CD4-positive, alpha-beta T cell (primary cell): ENCODE measurements at places on chromosomes 7 and 10. TPM values are rescaled to one million over a fixed set of nuclear protein-coding genes. Genes with fewer than 3 reads are reported as not detected.

Gene DYNC1I1
- 0.08 TPM for total RNA-seq

DNA sequence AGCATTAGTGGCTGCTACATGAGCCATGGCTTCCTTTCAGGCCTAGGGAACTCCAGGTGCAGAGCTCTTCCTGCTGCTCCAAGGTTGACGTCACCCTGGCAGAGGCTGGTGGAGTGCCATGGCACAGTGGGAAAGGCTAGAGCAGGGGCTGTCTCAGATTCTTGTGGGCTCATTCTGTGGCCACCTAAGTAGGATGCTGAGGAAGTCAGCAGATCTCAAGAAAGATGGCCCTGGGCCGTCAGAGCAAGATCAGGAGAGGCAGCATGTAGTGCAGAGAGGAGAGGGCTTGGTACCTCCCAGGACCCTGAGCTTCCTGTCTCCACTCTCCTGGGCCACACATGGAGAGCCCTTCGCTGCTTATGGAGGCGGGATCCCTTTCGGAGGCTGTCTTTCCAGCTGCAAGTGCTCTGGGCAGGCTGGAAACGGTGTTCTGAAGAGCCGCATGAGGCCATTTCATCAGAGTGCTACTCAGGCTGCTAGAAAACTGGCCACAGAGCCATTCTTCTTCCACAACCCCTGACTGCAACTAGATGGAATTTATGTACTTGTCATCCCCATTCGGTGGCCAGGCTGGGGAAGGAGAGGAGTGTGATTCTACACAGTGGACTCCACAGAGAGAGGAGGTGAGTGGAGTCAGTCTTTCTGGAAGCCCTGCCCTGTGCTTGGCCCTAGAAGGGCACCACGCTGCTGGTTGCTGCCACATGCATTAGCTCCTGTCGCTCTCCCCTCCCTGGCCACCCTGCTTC lies 304.2 kb downstream of the RPS24 start:
- DNase-seq = no peak

DNA sequence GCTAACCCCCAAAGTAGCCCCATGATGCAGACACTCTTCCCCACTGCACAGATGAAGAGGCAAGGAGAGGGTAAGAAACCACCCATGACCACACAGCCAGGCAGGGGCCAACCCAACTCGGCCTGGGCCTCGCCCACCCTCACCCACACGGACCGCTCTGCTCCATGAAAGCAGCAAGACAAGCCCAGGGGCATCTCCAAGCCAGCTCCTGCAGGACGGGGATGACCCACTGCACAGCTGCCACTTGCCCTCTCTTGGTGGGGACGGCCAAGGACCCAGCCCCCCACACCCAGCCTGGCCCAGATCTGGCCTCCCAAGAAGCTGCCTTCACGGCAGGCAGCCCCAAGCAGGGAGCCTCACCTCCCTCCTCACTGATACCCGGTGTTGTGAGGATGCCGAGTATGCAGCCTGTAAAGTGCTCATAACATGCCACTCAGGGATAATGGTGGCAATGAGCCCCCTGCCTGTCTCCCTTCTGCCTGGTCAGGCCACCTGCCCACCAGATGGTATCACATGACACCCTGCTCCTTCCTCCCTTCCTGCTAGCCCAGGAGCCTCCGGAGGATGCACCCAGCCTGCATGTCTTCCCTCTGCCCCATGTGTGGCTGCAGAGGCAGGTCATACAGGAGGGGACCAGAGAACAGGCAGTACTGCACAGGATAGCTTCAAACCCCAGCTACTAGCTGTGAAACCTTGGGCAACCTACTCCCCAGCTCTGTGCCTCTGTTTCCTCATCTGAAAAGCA lies 23.3 kb downstream of the OGDHL start:
- DNase-seq = no peak

- DNase-seq = no peak
Measured at GRCh38 chr10:796233-796632, 106.8 kb upstream of the DIP2C start.
